Activated CD4-positive, alpha-beta T cell treated with anti-CD3 and anti-CD28 coated beads, Interleukin-2, Interleukin-4, amounts not matched to agents 100 ng/mL and 50 ng/mL, durations not matched to agents 16 hours and 8 hours (primary cell): ENCODE measurements at places on chromosomes 4 and X.

DNA sequence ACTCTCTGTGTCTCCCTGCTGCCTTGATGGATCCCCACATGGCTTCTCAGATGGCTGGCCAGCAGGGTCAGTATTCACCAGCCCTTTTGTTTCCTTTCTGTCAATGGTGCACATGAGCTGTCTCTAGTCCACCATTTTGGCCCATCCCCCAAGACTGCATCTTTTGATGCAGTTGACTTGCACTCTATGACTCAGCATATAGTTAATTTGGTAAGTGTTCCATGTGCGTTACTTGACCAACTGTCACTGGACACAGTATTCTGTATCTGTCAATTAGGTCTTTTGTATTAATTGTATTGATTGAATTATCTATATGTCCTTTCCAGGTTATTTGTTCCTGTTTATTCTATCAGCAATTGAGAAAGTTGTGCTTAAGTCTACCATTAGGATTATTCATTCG lies 29.2 kb downstream of the PRDM5 start:
- DNase-seq, result no peak

DNA sequence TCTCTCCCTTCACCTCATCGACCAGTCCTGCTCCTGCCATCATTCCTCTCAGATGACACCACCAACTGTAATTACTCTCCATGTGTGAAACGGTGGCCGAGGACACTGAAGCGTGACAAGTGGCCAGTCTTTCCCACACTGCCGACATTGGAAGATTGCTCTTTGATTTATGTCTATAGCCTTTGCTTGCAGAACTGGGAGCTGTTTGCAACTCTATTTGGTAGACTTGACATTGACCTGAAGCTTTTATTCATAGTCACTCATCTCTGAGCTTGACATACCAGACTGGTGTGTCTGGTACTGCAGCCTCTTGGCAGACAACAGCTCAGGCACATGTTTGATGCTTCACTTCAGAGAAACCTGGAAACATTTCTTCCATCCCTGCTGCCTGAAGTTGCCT lies 121.8 kb upstream of the GALNT7 start:
- no peak for DNase-seq

- DNase-seq, result no peak
Observed at GRCh38 chr4:139777757-139778156, 112.1 kb downstream of the MGST2 start.

DNA sequence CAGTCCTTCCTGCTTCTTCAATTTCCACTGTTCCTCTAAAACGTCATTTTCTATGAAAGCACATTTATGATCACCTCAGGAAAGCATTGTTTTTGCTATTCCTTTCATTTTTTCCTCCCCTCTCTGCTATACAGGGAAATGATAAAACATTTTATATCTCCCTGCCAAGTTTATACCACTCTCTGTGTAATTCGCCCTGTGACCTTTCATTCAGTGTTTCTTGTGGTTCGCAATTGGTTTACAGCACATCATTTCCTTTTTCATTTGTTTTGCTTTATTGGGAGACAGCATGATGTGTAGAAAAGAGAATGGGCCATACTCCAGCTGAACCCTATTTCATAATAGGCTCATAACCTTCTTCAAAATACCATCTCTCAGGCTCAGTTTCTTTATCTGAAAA lies 99.9 kb upstream of the RAPGEF2 start:
- no peak for DNase-seq

GRCh38 chr4:70630162-70630561 lies 1.6 kb downstream of the ENAM start:
- no peak for DNase-seq

GRCh38 chrX:48969471-48969870 lies 2.2 kb downstream of the KCND1 start:
- DNase-seq, result no peak

GRCh38 chrX:57121816-57122215 lies 468 bp upstream of the SPIN2B start:
- DNase-seq, result no peak

- no peak for DNase-seq
Observed at GRCh38 chr4:142361981-142362380, 484.1 kb downstream of the INPP4B start.

- peak; percentile 65 for DNase-seq
Observed at GRCh38 chr4:103075894-103076746, 441 bp downstream of the SLC9B2 start.

DNA sequence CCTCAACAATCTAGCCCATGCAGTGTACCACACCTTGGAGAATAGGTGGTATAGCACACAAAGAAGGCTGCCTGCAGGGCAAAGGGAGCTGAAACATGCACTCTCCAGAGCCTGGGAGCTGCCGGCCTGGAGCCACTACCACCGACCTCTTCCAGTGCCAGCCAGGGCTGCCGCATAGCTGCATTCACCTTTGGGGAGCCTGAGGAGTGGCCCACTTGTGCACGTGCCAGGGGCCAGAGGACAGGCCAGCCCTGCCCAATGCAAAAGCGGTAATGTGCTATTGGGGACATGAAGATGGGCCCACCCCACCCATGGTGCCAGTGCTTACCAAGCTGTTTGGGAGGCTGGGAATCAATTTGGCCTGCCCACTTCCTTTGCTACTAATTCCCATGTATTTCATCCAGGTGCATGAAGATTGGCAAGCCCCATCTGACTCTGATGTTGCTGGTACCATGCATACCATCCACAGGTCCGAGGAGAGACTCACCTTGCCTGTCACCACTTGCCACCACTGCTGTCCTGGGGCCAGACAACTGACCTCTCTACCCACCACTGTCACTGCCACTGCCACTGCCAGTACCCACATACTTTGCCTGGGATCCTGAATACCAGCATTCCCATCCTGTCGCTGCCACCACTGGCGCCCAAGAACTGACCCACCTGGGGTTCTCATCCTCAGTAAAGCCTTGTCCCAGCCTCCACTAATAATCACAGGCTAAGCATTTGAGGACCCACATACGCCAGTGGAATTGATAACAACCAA lies 506.9 kb downstream of the MAGEB5 start:
- no peak for DNase-seq

DNA sequence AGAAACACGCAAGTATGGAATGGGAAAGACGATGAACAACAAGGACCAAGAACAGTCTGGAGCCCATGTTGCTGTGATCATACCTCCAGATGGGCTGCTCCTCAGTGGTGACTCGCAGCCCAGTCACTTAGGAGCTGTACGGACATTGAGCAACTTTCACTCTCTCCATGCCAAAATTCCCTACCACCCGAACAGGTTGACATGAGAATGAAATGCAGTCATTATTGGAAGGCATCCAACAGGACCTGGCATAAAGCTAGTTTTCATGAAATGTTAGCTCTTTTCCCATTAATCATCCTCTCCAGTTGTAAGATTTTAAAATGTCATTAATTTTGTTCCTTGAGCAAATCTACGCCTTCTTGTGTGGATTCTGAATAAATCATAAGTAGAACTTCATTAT lies 82.7 kb upstream of the GPM6B start:
- no peak for DNase-seq

GRCh38 chr4:134078230-134078914 lies 123.2 kb downstream of the PABPC4L start:
- DNase-seq, result no peak

DNA sequence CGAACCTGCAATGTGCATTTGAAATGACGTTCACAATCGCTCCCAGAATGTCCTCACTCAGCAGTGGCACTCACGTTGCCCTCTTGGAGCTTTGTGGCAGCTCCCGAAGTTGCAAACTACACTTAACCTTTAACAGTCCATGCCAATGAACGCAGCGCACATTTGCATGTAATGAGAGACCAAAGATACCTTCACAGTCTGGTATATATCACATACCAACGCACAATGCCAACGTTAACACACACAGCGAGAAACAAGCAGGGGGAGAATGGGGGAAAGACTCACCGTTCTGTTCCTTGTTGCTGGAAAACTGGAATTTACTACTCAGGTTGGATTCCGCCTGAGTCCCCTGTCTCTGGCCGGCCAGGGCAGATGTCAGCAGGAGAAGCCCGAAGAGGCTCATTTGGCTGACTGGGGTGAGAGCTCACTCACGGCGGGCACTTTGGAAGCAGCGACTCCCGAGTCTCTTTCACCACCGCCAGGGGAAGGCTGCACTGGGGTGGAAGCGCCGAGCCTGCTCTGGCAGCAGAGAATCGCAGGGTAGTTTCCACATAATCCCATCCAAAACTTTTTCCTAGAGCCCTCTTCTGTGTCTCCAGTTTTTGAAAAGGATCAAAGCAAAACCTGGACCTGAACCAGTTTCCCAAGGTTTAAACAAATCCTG lies 966 bp downstream of the PDGFC start:
- no peak for DNase-seq

- DNase-seq, result peak; percentile 1
Observed at GRCh38 chr4:92421920-92422319, 118.2 kb downstream of the GRID2 start.

- DNase-seq, result no peak
Observed at GRCh38 chr4:5470318-5471198, 237.8 kb downstream of the EVC2 start.

DNA sequence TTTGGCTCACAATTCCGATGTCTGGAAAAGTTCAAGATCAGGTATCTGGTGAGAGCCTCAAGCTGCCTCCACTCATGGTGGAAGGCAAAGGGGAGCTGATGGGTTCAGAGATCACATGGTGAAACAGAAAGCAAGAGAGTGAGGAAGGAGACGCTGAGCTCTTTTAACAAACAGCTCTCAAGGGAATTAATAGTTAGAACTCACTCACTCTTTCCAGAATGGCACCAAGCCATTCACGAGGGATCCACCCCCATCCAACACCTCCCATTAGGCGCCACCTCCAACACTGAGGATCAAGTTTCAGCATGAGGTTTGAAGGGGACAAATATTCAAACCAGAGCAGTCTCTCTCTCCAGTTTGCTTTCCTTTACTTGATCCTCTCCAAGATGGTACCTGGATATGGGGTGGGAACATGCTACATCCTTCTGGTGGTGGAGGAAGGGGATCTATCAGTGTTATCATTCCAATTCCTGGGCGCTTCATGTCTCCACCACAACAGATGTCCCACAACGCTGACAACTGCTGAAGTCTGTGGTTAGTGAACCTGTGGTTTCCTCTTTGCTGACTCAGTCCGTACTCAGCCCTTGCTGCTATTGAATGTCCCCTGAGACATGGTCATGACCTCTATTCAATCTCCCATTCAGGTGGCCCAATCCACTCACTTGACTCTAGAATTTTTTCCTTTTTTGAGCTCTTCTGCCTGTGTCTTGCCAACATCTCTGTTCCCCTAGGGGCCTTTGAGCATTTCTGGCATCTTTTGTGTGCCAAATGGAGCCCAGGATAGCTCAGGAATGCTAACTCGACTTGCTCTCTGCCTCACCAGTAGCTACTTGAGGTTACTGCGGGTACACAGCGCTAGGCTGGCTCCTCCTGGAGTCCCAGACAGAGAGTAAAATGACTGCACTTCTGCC lies 395.2 kb downstream of the MID1IP1 start:
- DNase-seq, result peak; percentile 76
